Caki2 (cell line): ENCODE measurements at places on chromosomes 13 and 19. TPM values are rescaled to one million over a fixed set of nuclear protein-coding genes. Genes with fewer than 3 reads are reported as not detected.

ERICH6B gene
- total RNA-seq, result not detected in 2 replicates

CDX2 gene
- not detected in 2 replicates for total RNA-seq

DNA sequence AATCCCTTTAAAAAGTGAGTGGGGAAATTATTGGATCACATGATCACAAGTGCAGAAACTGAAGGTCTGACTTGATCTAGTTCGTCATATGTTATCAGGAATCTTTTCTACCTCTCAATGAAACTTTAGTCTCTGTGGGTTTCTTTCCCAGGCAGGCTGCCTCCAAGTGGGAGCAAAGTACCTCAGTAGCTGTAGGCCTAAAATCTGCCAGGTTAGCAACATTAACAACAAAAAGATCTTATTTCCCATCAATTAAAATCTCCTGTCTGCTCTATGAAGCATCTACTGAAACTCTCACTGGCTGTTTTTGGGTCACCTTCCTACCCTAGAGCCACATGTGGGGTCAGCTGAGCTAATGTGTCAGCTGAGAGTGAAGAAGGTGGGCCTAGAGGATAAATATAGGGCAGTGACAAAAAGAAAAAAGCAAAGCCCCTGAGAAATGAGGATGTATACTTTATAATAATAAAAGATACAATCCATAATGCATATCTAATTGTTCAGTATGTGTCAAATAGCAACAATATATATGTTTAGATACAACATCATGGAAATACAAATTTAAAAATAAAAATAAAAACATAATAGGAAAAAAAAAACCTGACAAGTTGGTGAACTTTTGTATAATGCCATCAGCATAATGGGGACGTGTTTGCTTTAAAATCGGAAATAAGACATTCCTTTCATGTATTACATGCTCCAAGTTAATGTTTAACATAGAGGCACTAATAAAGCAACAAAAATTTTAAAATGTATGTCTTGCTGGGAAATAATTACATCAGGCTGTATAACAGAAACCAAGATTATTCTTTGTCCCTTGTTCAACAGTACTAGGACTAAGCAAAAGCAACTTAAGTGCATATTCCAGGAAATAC, 141.1 kb downstream of the GPC5 start:
- DNase-seq, result no peak

WASF3 gene
- not detected in 2 replicates for total RNA-seq

DNA sequence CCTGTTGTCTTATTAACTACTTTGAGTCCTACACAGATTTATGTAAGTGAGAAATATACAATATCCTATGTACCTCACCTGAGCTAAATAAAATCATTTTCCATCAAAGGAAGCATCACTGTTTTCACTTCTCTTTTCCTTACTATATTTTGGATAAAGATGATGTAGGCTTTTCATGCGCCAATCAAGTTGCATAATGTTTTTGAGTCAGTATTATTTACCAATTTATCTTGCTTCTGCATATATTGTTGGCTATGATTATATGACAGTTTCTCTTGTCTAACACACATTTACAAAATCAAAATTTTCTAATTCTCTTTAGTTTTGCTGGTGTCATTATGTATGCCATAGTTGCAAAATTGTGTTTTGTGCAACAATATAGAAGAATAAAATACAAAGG, 67.9 kb upstream of the FRY start:
- DNase-seq, result no peak

- no peak for DNase-seq
Observed at GRCh38 chr13:86006317-86006716, 207.1 kb upstream of the SLITRK6 start.

GRCh38 chr19:11047866-11048265, 41.4 kb upstream of the LDLR start:
- no peak for DNase-seq

GRCh38 chr13:29429286-29429900, 166.1 kb downstream of the SLC7A1 start:
- DNase-seq, result no peak

- DNase-seq, result no peak
Observed at GRCh38 chr19:18310966-18311365, 11.9 kb downstream of the LSM4 start.
